ENCODE measurements at places on chromosomes 6 and 20.

- DNase-seq, result no peak
Observed at GRCh38 chr6:127423921-127424320, 35.3 kb downstream of the KIAA0408 start.

DNA sequence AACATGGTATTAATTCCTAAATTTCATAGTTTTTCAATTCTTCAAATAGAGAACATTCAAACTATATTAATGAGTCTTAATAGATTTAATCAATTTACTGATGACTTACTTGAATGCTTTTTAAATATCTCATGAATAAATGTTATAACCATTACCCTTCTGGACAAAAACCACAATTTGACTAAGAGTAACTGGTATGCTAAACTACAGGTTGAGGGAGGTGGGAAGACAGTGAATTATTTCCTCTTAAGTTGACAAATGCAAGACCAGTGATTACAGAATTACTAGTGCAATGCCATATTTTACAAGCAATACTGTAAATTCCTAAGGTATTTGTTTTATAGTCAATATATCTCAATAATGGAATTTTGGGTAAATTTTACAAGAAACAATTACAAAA lies 65.1 kb downstream of the REV3L start:
- DNase-seq, result no peak

- DNase-seq, result no peak
Observed at GRCh38 chr6:49519660-49520059, 19.9 kb downstream of the GLYATL3 start.

- no peak for DNase-seq
Observed at GRCh38 chr20:8932192-8933165, 136.4 kb upstream of the PLCB4 start.

- no peak for DNase-seq
Observed at GRCh38 chr20:47586649-47587294, 85.1 kb downstream of the NCOA3 start.

DNA sequence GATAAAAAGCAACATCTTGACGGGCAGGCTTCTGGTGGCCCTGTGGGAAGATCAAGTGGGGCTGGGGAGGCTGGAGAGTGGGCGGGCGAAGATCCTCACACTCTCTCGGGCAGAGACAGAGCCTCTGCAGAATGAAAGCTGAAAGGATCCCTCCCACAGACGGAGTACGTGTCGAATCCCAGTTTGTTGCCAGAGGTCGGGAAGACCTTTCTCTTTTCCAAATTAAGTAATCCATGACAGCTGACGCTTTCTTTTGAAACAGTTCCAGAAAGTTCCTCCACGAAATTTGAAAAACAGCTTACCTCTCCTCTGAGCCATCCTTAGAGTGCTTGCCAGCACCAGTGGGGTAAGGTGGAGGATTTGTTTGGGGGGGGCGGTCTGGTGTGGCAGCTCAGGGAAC lies 155.6 kb upstream of the SMLR1 start:
- no peak for DNase-seq

- peak; percentile 10 for DNase-seq
Observed at GRCh38 chr6:32816746-32817204, at the start of gene HLA-DOB. HLA-DOB (minus strand) TSS chr6:32817002; CDS start chr6:32816951, 51 bp downstream.

- no peak for DNase-seq
Observed at GRCh38 chr6:24797596-24798216, 1.0 kb downstream of the ARMH2 start.

- no peak for DNase-seq
Observed at GRCh38 chr6:126300126-126300525, 39.8 kb upstream of the CENPW start.

DNA sequence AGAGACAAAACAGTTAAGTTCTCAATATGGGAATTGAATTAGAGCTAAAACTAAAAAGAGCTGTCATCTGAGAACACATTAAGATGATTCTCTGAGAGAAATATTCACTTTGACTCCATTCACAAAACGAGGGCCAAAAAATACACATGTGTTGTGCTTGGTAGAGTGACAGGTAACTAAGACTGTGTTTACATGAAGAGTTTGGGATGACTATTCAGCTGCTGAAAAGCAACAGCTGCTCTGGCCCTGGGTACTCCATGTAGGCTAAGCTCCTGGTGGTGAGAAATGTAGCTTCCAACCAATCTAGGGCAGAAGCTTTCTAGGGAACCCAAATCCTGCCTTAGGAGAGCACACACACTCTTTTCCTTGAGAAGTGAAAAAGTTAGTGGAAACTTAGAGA lies 184.5 kb downstream of the COL21A1 start:
- DNase-seq, result no peak

GRCh38 chr6:110398778-110399177 lies 16.6 kb downstream of the DDO start:
- DNase-seq, result no peak

GRCh38 chr6:105607636-105608621 lies 205.0 kb upstream of the PREP start:
- DNase-seq, result no peak

DNA sequence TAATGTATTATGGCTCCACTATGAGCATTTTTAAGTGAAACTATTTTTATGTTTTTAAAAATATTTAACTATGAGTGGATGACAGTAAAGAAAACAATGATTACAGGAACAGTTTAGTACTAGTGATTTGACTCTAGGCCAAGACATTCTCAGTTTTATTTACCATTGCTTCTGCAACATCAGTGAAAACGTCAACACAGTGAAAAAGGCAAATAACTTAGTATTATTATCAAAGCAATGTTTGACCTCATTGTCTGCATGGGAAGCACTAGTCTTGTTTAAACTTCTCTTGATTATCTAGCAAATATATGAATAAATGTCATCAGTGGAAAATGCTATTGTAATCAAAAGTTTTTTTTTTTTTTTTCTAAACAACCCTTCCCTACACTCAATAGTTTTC lies 165.0 kb downstream of the HTR1B start:
- no peak for DNase-seq

DNA sequence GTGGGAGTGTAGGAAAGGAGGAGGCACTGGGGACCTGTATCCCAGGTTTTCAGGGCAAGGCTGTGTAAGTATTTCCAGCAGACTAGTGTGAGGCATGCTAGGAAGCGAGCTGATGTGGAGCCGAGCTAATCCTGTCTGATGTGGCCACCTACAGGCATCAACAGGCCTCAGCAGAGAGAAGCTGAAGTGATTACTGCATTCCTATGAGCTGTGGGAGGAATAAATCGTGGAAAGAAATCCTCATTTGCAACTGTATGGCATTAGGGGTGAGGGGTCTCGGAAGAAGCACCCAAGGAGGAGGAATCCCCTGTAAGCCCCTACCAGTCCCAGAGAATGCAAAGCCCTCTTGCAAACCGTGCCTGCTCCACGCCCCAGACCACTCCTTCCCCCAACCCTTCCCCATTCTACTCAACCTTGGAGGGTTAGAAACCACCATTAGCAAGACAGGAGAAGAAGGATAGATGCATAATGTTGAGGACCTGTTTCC lies 41.6 kb downstream of the C6orf15 start:
- DNase-seq, result no peak

DNA sequence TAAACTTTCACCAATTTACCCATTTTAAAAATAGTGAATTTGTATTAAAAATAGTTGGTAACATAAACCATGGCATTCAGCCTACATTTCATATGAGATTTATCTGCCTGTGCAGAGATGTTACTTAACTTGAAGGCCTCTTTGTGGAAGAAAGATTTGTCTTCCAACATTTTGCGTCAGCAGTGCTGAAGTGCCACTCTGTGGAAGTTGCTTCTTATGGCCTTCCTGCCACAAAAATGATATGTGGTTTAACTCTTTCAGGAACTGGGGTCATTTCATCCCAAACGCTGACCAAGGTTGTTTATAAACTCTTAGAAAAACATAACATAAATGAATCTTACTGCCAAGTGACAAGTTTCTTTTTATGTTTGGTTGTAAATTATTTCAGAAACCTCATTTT lies 246.8 kb downstream of the ARID1B start:
- DNase-seq, result no peak

- no peak for DNase-seq
Observed at GRCh38 chr20:6180531-6180930, 57.7 kb upstream of the FERMT1 start.

DNA sequence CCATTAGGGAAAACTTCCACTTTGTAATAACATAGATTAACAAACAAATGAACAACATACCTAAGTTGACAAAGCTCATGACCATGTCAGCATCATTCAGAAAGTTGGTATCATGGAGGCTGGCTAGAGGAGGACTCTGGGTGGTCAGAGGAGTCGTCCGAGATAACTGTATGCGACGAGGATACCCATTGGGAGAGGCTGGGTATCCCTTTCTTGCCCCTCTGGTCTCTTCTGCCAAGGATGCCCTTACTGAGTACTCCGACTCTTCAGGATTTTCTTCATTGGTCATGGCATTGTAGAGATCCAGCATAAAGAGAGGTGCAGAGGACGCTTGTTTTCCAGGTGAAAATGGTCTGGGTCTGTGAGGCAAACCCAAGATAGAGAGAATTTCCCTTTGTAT lies 1.1 kb downstream of the BMP5 start:
- DNase-seq, result no peak

DNA sequence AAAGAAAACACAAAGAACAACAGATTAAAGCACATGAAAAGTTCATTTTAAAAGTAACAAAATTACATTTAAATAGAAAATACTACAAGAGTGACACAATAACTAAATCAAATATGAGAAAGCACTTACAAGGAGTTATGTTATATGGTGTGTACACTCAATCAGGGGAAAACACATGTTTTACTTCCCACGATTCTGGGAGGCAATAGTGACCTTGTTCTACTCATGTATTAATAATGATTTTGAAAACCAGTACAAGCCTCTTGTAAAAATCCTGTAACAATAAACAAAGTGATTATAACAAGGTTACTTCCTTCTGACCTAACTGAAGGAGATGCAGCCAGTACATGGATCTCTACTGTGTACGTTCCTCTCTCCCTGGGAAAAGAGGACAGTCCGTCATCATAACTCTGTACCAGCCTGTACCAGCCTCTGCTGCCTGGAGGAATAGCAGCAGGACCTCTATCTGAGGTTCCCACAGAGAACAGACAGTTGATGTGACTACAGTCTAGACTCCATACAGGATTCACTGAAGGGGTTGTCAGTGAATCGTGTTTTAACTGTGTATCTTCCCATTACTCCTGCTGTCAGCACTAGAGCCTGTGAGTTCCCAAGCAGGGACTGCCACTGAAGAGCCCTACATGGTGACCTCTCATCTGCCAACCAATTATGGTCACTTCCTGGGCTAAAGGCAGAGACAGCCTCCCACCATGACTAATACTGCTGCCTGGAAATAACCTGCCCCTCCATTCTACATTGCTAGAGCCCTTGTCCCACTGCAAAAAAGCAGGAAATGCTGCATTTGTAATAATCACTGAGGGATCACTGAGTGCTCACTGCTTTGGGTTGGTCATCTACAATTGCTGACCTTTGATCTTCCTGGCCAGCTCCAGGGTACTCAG lies 149.7 kb downstream of the KIF16B start:
- no peak for DNase-seq

GRCh38 chr6:133369773-133370272 lies 128.7 kb downstream of the EYA4 start:
- DNase-seq, result no peak

- no peak for DNase-seq
Observed at GRCh38 chr6:116118608-116119007, 7.3 kb downstream of the COL10A1 start.

DNA sequence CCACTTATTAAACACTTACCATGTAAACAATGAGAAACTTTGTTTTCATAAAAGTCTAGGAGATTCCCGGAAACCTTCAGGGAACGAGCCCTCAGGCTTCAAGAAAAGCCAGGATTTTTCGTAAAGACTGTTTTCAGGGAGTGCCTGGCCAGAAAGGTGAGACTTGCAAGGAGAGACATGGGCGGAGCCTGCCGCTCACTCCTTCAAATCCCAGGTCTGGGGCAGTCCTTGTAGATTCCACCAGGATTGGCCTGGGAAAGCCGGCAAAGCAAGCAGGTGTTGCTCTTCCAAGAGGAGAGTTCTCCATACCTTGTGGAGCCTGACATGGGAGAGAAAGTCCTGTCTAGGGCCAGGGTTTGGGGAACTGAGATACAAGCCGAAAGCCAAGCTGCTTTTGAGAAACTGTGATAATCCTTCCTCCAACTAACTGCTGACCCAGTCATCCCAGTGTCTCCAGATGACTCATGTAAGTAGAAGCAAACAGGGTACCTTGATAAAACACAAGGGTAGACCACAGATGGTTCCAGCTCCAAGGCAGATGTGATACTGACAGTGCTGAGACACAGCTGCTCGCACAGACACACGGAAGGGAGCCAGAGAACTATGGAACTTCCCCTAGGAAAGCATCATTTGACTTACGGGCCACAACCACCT lies 69.4 kb upstream of the NAA20 start:
- DNase-seq, result no peak

DNA sequence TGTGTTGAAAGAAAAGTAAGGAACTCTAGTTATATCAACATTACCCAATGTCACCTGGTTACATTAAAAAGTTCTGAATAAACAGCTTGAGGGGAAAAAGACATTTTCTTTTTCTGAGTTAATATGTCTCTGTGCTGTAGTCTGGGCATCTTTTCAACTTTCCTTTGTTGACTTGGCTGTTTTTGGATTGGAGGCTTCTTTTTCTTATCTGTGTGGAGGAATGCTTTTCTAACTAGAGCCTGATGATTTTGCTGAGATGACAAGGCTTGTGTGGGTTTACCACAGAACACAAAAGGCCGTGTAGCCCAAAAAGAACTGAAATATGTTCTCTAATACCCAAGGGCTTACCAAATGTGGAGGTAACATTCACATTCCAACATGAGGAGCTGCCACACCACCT lies 161.8 kb downstream of the KCNQ5 start:
- DNase-seq, result no peak

DNA sequence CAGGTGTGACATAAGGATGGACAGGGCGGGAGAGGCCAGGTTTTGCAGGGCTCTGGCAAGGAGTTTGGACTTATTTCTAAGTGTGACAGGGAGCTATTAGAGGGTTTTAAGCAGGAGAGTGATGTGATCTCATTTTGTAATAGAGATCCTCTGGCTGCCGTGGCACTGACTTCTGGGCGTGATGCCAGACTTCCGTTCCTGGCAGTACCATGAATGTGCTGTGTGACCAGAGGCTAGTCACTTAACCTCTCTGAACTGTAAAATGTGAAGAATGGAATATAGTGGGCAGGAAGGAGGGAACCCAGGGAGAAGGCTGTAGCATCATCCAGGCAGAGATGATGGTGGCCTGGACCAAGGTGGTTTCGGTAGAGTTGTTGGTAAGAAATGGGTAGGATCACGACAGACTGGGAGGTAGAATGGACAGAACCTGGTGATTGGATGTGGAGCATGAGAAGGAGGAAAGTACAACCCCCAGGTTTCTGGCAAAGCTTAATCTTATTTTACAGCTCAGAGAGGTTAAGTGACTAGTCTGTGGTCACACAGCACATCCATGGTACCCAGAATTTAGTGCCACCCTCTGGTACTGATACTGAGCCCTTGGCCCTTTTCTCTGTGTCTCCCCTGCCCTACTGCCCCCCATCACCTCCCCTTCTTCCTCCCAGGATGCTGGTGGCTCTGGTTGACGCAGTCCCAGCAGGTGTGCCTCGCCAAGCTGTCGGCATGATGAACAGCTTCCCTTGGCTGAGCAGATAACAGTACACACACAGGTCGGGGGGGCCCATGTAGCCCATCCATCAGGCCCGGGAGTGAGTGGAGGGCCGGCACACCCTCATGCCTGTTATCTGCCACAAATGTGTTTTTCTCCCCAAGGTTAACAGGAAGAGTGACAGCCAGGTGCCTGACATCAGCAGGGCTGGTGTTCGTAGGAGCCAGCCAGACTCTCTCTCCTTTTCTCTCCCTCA lies 52.9 kb upstream of the CTNNBL1 start:
- no peak for DNase-seq

- no peak for DNase-seq
Observed at GRCh38 chr20:61576372-61576771, 324.3 kb downstream of the CDH4 start.

All from CD4-positive, alpha-beta T cell treated with Interleukin-15 for 4 hours (primary cell).